DMS153 (cell line): ENCODE measurements at places on chromosomes 6 and 20.

DNA sequence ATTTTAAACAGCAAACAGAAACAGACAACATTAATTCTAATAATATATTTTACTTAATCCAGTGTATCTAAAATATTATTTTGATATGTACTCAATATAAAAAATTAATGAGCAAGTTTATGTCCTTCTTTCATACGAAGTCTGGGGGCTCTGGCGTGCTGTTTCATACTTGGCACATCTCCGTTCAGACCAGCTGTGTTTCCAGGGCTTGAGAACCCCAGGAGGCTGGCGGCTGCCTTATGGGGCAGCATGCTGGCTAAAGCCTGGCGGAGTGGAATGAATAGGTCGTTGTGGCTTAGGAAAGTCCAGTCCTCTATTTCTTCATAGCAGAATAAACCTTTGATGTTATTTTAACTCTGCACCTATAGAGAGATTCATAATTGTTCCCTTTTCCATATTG lies 43.3 kb downstream of the DUSP22 start:
- no peak for DNase-seq

DNA sequence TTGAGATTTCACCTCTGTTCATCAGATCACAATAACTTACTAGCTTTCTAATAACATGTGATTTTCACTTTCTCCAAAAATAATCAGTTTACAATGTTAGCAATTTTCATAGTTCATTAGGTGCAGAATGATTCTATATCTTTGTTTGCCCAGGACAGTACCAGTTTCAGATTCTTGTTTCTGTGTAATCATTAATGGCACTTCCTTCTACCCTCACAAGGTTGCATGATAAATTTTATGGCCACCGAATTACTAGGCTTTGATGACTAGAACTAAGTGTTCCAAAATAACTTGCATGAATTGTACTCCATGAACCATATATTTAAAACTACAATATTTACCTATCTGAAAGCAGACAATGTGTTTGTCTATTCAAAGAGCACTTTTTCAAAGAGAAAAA lies 442.3 kb downstream of the EPHA7 start:
- DNase-seq, result no peak

DNA sequence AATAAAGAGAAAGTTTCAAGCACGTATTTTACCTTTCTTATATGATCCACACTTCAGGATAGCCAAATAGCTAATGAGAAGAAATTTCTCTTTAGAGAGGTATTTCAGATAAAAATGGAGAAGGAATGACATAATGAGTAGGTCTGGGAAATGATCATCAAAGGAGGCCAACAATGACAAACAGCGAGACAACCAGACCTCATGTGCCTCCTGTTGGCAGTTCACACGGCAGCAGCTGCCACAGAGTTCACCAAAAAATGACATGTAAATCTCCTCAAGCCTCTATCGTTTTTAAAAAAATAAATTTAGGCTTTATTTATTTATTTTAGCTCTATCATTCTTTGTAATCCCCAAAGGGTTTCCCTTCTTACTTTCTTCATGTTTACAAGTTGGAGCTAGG lies 47.7 kb downstream of the SLC2A12 start:
- peak; percentile 22 for DNase-seq

DNA sequence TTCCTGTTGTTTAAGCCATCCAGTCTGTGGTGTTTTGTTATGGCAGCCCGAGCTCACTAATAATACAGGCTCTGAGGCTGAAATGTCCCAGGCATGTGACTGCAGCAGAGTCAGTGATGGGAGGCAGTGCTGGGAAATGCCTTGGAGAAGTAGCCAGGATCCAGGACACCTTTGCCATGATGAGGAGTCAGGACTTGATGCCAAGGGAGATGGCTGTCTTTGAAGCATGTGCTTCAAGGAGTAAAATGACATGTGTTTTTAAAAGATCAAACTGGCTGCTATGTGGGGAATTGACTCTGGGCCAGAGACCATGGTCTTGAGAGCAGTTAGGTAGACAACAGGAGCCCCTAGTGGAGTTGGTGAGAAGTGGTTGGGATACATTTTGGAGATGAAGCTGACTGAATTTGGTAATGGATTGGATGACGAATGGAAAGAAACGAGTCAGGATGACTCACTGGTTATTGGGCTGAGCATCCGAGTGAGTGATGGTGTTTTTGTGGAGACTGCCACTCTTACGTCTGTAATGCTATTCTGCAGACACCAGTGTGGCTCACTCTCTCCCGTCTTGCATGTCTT lies 322.2 kb downstream of the PLCB1 start:
- no peak for DNase-seq

DNA sequence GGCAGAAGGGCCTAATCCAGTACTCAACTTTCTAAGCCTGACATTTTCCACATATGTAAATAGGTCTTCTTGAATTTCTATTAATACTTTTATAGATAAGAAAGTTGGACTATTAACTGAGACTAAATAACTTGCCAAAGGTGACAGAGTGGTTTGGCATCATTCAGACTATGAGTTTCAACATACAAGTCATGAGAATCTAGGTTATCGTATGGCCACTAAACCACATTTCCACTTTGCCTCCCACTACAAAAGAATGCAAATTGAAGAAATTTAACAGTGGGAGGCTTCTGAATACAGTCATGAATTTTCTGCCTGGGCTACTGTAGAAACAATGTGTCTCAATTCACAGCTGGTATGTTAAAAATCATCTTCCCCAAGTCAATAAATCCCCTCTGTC lies 531.0 kb upstream of the AGPAT4 start:
- no peak for DNase-seq
